ENCODE measurements at places on chromosomes 11 and 22.
A peak's percentile ranks its signal among the peaks of the same experiment; 100 is the strongest.

- peak; percentile 8 for DNase-seq
Measured at GRCh38 chr11:104531075-104531474, 367.1 kb upstream of the PDGFD start.

GRCh38 chr11:85748455-85748891 lies 62.5 kb downstream of the SYTL2 start:
- no peak for DNase-seq

DNA sequence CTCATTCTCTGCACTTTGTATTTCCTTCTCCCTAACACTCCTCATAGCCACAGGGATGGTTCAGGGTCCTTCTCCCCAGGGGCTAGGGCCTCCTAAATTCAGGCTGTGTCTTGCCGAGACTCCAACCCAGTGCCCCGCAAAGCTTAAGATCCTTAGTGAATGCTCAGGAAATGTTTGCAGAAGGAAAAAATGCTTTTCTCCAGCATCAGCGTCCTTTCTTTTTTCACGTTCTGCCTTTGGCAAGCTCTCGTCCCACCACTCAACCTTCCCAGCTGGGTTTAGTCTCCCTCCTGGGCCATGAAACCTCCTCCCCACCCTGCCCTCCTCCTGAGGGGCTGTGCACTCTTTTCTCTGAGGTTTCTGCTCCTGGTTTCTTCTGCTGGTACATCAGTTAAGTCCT lies 503.8 kb upstream of the B3GAT1 start:
- DNase-seq = no peak

GRCh38 chr11:32310214-32310601 lies 125.1 kb downstream of the WT1 start:
- no peak for DNase-seq

GRCh38 chr11:115008799-115009198 lies 330.5 kb downstream of the NXPE2 start:
- DNase-seq = no peak

DNA sequence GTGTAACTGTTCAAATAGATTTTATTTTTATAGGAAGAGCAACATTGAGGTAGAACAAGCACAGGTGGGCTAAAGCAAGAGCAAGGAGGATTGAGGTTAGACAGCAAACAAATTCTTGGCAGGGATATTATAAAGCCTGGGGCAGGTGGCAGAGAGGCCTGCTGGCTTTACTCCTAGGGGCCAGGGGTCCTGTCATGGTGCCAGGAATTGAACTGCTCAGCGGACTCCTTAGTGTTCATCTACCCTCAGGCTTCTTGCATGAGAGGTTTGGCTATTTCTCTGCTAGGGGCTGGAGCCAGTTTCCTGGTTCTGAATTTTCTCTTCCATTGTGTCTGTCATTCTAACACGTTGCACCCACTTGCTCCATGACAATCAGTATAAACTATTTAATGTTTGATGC lies 217.2 kb upstream of the NCAM1 start:
- no peak for DNase-seq

GRCh38 chr22:17888439-17888838 lies 114.2 kb upstream of the BID start:
- DNase-seq = no peak

DNA sequence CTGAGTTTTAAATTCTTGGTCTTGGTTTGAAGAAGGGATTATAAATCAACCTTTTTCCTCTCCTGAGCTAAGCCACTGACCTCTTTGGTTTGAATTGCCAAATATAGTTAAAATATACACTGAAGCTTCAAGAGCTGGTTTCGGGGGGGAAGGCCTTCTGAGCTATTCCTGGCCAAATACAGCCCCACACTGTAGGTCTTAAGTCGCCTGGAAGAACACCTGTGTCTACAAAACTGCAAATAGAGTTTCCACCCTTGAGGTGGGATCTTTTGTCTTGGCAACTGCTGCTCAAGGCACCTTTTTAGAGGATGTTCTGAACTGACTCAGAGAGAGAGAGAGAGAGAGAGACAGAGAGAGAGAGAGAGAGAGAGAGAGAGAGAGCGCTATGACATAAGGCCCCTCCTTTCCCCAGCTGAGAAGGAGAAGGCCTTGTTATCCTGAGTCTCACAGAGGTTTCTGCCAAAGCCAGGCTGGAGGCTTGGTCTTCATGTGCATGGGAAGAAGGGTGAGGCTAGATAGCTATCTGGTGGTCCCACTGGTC lies 5.5 kb downstream of the ADM start:
- no peak for DNase-seq

DNA sequence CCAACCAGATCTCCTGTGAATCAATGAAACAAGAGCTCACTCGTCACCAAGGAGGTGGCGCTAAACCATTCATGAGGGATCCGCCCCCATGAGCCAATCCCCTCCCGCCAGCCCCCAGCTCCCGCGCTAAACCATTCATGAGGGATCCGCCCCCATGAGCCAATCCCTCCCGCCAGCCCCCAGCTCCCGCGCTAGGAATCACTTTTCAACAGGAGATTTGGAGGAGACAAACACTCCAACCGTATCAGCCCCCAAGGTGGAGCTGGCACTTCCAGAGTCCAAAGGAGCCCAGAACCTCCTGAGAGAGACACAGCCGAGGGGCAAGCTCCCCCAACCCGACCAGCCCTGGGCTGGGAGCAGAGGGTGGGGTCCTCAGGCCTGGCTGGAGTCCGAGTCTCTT lies 40.9 kb upstream of the PRR5 start:
- no peak for DNase-seq

DNA sequence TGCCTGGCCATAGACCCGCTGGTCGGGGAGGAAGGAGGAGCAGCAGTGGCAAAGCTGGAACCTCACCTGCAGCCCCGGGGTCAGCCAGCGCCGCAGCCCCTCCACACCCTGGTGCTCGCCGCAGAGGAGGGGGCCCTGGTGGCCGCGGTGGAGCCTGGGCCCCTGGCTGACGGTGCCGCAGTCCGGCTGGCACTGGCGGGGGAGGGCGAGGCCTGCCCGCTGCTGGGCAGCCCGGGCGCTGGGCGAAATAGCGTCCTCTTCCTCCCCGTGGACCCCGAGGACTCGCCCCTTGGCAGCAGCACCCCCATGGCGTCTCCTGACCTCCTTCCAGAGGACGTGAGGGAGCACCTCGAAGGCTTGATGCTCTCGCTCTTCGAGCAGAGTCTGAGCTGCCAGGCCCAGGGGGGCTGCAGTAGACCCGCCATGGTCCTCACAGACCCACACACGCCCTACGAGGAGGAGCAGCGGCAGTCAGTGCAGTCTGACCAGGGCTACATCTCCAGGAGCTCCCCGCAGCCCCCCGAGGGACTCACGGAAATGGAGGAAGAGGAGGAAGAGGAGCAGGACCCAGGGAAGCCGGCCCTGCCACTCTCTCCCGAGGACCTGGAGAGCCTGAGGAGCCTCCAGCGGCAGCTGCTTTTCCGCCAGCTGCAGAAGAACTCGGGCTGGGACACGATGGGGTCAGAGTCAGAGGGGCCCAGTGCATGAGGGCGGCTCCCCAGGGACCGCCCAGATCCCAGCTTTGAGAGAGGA lies 11.9 kb downstream of the TMEM121B start:
- no peak for DNase-seq

GRCh38 chr11:115521825-115522224 lies 17.6 kb upstream of the CADM1 start:
- DNase-seq = no peak

DNA sequence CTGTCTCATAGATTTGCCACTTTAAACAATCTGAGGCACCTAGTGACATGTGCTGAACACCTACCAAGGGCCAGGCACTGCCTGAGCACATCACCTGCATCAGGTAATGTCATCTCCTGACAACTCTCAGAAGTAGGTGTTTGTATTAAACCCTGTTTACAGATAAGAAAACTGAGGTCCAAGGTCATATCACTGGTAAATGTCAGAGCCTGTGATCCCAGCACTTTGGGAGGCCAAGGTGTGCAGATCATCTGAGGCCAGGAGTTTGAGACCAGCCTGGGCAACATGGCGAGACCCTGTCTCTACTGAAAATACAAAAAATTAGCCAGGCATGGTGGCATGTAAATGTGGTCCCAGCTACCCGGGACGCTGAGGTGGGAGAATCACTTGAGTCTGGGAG lies 39.1 kb upstream of the ACCSL start:
- DNase-seq = no peak

- no peak for DNase-seq
Measured at GRCh38 chr11:33290319-33290718, 33.1 kb downstream of the HIPK3 start.

DNA sequence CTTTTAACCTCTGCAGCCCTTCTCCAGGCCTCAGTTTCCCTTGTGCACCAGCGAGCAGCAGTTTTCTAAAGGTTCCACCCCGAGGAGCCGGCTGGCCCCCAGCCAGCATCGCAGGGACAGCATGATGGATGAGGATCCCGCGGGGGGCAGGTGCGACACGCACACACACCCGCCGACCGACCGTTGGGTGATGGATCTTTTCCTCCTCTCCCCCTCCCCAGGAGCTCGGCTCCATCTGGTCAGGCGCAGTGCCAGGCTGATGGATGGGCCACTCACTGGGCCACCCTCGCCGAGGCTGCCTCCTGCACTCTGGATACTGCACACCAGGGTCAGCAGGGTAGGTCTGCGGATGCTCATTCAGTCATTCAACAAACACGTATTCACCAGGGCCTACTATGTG lies 12.8 kb upstream of the CABP7 start:
- no peak for DNase-seq

DNA sequence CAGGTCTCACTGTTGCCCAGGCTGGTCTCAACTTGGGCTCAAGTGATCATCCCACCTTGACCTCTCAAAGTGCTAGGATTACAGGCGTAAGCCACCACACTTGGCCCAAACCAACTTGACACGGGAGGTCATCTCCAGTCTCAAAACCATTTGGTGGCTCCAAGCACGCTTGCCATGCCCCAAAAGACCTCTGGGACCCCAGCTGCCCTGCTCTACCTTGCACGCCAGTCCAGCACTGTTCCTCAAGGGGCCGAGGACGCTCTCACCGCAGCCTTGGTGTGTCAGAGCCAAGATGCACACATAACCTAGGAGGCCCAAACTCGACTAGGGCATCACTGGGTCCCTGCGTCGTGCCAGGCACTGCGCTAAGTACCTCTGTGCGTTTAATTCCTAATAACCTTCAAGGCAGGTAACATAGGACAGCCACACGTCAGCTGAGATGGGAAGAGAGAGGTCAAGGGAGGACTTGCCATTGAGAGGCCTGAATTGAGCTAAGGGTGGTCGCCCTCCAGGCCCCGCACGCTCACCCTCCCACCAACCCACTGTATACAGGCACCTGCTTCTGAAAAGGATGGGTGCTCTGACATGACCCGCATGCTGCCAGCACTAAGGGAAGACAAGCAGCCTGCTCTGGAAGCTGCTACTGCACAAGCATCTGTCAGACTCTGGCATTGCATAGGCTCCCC lies 4.6 kb upstream of the GAS2L1 start:
- no peak for DNase-seq

GRCh38 chr11:2694495-2694894 lies 5.3 kb downstream of the KCNQ1OT1 start:
- no peak for DNase-seq

DNA sequence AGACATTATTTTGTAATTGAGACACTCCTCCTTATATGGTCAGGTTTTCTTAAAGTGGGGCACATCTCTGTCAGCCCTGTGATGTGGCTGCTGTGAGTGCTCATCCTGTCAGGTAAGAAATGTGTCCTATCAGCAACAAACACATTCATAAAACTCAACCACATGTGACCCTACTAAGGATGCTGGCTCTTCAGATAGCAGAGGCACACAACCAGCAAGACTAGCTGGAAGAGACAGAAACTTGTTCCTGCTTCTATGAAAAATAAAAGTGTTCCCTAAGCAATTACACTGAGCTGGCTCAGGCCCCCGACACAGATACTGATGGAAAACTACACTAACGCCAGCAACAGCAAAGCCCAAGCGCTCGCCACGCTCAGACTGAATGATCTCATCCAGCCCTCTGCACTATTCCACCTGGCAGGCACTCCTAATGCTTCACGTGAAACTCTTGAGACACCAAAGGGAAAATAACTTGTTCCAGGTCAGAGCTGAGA lies 49.8 kb upstream of the CYP2D6 start:
- no peak for DNase-seq

GRCh38 chr11:17989306-17989705 lies 23.5 kb downstream of the SERGEF start:
- peak; percentile 24 for DNase-seq

DNA sequence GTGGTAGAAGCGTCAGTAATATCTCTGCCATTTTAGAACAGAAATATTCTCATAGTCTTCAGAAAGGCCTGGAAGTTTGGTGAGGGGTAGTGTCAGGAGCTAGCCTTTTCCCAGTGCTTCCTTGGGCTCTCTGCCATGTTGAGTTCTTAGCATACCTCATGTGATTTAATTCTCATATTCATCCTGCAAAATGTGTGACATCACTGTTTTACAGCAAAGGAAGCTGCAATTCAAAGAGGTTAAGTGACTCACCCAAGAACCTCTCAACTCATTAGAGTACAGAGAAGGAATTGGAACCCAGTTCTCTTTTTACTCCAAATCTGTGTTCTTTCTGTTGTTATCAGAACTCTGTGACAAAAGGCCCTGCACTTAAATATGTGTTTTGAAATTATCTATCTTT lies 72.1 kb downstream of the RNF169 start:
- DNase-seq = peak; percentile 65

DNA sequence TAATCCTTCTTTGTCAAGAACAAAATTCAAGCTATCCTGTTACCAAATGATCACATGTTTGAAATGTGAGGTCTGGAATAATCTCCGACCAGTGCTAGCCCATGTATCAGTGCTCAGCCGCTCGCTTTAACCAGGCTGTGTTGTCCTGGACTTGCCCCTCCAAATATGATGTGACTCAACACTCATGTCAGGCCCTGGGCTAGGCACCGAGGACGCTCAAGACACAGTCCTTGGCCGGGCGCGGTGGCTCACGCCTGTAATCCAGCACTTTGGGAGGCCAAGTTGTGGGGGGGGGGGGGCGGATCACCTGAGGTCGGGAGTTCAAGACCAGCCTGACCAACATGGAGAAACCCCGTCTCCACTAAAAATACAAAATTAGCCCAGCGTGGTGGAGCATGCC lies 54.1 kb upstream of the WNT7B start:
- no peak for DNase-seq

DNA sequence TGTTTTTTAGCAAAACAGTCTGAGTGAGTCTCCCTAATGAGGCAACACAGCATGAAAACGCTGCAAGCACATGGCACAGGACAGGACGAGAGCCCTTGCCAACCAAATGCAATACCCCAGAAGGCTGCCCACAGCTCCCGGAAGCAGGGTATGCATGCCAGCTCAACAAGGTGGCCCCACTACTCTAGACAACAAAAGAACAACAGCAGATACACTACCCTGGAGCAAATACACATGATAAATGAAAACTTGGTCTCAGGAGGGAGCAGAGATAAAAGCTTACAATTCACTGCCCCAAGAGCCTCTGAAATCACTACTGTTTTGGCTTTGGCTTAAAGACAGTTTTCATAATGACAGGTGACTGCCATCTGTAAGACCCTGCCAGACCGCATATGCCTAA lies 785.4 kb upstream of the API5 start:
- no peak for DNase-seq

All from suppressor macrophage treated with lipopolysaccharide for 4 hours (primary cell).